ENCODE measurements at places on chromosomes 11 and 22.

DNA sequence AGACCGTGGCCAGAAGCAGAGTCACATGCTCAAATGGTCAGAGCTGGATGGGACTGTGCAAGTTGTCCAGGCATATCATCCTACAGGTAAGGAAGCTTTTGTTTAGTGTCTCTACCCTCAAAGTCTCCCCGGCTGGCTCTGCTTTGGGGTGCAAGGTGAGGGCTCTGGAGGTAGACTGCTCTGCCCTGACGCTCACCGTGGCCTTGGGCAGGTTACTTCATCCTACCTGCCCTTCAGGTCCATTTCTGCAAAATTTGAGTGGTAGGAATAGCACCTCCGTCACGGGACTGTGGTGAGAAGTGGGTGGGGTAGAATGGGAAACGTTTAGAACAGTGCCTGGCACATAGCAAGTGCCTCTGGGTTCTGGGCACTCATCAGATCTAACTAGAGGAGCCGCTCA lies 42.2 kb downstream of the NAT10 start:
- no peak for DNase-seq

- DNase-seq, result no peak
These were observed 25.9 kb upstream of the HTATIP2 start for GRCh38 chr11:20337526-20338154.

DNA sequence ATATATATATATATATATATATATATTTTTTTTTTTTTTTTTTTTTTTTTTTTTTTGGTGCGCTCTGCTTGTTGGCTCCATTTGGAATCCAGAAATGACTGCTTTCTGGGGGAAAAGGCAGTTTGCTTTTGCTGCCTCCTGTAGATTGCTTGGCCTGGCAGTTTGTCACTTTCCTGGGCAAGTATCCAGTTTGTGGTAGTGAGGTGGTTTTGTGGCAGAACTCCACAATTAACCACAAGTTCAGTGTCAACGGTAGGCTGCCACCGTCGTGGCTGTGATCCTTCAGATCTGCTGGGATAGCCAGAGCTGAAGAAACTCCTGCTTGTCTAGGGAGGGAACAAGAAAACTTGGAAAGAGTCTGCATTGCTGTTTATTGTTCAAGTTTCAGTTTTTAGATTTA lies 5.0 kb upstream of the PDE3B start:
- no peak for DNase-seq

DNA sequence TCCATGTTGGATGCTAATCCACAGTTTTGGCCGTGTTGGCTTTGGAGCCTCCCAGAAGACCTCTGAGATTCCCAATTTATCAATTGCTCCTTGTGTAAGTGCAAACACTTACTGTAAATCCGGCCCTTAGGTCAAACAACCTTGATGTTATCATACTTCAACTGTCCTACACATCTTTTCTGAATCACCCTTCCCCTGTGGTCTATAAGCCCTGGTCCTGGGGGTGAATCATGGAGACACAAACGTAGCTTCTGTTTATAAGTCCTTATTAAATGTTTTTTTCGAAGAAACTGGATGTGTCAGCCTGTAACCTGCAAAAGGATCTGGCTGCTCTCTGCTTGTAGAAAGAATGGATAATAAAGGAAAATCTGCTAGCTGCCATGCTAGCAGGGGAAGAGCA lies 1.7 kb upstream of the IL10RA start:
- no peak for DNase-seq

DNA sequence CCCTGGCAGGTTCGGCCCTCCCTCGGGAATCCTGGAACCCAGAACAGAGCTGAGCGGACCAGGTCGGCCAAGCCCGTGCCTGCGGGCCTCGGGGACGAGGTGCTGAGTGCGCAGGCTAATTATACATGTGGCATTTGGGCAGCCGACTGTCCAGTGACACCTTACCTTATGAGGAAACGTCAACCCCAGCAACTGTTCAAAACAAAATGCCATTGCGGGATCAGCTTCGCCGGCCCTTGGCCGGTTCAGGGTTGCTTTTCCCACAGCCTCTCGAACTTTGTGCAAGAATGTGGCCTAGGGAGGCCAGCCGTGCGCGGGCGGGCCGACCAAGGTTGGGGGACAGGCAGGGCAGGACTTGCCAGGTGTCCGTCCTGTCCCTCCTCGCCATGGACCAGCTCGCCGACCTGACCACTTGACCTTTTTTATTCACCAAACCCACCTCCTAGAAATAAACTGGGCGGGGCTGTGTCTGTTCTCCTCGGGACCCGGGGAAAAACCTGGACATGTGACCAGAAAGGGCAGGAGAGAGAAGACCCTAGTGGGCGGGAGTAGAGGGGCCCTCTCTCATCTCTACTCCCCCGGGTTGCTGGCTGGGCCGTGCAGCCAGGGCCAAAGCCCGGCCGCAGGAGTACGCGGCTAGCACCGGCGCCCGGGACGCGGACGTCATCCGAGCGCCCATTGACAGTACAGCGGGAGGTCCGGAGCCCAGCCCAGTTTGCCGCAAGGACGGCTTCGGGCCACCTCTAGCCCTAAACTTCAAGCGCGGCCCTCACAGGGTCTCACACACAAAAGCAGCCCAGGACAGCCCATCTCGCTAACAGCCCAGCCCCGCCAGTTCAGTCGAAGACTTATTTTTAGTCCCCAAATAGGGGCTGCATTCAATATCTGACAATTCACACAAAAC lies 134.3 kb upstream of the C11orf58 start:
- no peak for DNase-seq

Data from stimulated activated CD4-positive, alpha-beta T cell treated with anti-CD3 and anti-CD28 coated beads, Interleukin-1b, Interleukin-23, amount 100 ng/mL, for 4 hours (primary cell).